ENCODE measurements at places on chromosomes 2 and 18. TPM values are rescaled to one million over a fixed set of nuclear protein-coding genes. Genes with fewer than 3 reads are reported as not detected.

DNA sequence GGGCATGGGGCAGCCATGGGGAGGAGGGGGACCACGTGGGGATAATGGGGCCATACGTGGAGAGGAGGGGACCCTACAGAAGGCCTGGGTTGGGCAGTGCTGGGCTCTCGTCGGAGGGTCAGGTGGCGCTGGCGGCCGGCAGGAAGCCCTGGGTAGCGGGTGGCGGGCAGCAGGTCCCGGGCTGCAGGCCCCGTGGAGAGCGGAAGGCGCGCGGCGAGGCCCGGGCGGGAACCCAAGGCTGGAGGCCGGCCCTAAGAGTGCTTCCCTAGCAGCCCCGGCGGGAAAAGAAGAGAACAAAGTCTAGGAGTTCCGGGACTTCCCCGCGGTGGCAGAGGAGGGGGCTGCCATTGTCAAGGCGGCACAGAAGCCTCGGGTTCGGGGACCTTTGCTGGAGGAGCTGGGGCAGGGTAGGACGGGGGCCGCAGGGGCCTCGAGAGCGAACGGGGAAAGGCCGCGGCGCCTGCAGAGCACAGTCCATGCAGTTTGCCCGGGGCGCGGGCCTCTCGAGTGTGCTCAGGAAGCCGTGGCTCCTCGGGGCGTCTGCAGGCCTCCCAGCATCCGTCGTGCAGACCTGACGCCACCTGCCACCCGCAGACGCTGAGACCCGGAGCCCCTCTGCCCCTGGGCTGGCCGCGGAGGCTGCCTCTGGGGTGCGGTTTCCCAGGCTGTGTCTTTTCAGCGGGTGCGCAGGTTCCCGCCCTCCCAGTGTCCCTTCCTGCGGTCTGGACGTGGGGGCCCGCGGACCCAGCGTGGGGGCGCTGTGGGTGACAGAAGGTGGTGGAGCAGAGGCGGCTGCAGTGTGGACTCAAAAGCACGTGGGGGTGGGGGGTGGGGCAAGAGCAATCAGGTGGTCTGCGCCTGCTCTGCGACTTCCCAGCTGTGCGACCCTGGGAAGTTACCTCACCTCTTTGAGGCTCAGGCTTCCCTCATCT, 19.4 kb upstream of the NCL start:
- DNase-seq = no peak

The POMC gene
- total RNA-seq = 7.7 TPM

- DNase-seq = no peak
Measured at GRCh38 chr2:165777522-165778186, 16.4 kb downstream of the GALNT3 start.

GRCh38 chr18:21386523-21387240, 144.7 kb downstream of the GREB1L start:
- DNase-seq = no peak

DNA sequence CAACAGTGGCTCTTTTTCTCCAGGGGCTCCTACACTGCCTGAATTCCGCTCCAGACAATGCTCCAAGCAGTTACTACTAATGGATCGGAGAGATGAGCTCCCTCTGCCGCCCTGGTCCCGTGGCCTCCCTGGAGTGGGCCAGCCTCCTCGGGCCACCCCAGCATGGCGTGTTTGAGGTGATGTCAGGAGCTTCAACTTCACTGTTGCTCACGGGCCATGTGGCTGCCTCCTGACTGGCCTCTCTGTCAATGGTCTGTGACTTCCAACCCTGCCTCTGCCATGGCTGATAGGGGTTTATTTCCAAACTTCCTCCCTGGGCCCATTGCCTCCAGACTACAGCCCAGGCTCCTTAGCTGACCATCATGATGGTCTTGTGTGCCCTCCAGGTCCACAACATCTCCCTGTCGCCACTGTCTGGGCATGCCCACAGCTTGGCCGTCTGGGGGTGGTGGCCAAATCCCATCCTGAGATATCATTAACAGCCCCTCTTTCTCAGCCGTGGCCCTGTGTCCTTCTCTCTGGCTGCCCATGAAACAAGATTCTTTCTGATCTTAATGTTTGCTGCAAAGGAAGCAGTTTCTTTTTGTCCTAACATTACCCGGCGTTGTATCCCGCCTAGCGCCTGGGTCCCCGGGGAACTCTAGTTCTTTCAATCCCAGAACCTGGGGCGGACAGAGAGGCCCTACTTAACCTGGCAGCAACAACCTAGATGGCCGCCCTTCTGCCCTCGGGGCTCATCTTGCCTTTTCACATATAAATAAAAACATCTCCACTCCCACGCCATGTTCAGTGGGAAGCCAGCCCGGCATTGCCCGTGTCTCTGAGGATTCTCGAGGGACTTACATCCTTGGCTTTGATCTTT, 38.1 kb downstream of the ATOH8 start:
- DNase-seq = no peak

- no peak for DNase-seq
Measured at GRCh38 chr2:222381566-222381965, 42.8 kb upstream of the SGPP2 start.

DNA sequence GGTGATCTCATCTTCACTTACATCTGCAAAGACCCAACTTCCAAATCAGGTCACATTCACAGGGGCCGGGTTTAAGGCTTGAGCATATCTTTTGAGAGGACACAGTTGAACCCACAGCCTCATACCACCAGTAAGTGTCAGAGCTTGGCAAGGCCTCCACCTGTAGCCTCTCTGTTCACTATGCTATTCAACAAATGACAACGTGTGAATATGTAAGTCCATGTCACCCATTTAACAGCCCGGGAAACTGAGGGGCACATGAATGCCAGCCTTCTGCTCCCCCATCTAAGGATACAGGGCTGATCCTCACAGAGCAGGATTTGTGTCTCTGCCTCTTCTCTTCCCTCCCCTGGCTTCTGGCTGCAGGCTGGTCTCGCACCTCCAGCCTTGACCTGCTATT, 3.5 kb upstream of the KCNF1 start:
- no peak for DNase-seq

The DLGAP1 gene
- 2.6 TPM for total RNA-seq

Data from kidney epithelial cell (primary cell).